Stimulated activated CD8-positive, alpha-beta memory T cell treated with anti-CD3 and anti-CD28 coated beads, Interleukin-7, amount 100 ng/mL, for 24 hours (primary cell): ENCODE measurements at places on chromosomes 11 and 22.

DNA sequence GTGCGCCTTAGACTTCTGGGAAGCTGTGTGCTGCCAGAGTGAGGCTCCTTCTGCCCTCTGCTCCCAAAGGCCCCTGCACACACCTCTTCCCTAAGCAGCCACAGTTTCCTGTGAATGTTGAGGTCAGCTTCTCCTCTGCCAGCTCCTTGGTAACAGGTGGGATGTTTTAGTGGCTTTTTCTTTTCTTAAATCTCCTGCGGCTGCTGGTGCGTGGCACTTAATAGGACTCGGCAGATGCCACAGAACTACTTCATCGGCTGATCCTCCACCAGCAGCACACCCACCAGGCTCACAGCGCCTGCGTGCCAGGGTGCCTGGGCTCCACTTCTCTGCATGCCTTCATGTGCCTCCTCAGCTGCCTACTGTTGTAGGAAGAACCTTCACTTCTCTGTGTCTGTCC lies 87.8 kb downstream of the RCN1 start:
- no peak for DNase-seq

DNA sequence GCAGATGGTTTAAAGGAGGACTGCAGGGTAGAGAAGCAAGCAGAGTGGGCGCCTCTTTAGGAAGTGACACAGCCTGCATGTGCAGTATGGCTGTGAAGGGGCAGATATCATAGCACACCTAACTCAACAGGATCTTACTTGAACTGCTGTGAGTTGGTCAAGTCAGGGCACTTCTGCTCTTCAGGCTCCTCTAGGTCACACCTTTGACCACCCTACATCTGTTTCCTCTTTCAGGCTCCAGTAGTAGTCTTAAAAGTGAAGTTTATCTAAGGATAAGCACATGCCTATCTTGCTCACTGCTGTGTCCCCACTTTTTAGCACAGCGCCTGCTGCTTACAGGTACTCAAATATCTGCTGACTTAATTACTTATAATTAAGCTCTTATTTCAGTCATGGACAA lies 6.5 kb downstream of the MRPL16 start:
- DNase-seq, result no peak

DNA sequence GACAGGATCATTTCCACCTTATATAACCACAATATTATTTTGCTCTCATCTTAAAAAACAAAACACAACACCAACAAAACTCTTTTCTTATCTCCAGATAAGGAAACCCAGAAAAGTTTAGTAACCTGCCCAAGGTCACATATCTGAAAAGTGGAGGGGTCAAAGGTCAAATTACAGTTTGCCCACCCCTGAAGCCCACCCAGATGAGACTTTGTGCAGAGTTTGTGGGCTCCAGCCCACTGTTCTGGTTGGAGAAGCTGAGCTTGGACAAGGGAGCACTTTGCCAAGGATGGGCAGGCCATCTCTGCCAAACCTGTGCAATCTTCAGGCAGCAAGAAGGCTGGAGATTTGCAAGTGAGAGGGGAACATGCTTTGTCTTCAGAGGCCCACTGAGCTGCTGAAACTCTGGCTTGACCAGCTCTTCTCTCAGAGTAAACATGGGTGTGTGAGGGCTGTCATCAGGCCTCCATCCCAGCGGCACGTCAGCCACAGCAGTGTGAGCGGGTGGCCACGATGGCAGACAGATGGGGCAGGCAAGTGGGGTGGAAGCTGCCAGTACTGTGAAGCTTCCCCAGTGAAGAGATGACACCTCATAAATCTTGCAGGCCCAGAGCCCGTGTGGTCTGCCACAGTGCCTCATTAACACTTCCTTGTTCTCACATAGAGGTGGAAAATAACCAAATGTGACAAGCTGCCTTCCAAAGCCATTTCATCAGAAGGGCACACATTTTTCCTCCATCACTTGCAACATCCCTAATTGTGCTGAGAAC lies 111.8 kb downstream of the CCDC81 start:
- DNase-seq, result no peak

GRCh38 chr11:96328395-96329010 lies 14.5 kb downstream of the MAML2 start:
- no peak for DNase-seq

- no peak for DNase-seq
Observed at GRCh38 chr11:94302776-94303175, 1.6 kb upstream of the IZUMO1R start.

- no peak for DNase-seq
Observed at GRCh38 chr22:49084206-49084605, 743.5 kb downstream of the BRD1 start.

DNA sequence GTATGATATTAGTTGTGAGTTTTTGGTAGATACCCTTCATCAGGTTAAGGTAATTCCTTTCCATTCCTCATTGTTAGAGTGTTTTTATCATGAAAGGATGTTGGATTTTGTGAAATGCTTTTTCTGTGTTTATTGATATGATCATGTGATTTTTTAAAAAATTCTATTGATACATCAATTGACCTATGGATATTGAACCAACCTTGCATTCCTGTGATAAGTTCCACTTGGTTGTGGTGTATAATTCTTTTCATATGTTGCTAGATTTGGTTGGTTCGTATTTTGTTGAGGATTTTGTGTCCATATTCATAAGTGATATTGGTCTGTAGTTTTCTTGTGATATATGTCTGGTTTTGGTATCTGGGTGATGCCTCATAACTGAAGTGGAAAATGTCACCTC lies 6.7 kb downstream of the ANKRD13D start:
- DNase-seq, result no peak

GRCh38 chr11:17185938-17186337 lies 21.8 kb downstream of the PIK3C2A start:
- DNase-seq, result no peak

DNA sequence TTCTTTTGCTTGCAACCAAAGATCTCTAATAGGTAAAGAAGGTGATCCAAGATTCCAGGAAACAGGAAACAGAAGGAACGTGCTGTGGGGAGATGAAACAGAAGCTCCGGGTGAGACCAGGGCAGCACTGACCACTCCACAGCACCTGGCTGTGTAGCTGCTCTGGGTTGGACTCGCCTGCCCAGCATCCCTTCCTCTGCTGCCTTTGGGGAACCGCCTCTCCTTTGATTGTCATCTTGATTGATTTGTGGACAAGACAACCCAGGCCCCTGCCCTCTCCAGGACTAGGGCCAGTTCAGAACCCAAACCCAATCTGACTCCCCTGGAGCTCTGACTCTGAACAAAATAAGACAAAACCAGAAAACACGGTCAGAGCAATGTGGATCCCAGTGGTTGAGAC lies 14.7 kb upstream of the APOBEC3A start:
- DNase-seq, result no peak

DNA sequence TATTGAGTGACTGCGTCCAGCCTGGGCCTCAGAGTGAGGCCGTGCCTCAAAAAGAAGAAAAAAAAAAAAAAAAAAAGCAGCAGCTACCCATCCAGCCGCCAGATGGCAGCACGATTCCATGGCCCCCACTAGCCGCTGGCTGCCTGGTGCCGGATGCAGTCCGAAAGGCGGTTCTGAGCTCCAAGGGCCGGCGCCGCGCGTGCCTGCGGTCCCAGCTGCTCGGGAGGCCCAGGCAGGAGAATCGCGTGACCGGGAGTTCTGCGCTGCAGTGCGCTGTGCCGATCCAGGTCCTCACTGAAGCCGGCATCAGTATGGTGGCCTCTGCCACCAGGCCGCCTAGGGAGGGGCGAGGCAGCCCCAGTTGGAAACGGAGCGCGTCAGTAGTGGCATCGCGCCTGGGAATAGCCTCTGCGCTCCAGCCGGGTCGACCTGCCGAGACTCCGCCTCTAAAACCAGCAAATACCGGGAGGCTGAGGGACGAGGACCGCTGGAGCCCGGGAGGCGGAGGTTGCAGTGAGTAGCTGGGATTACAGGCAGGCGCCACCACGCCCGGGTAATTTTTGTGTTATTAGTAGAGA lies 19.3 kb downstream of the SCARF2 start:
- DNase-seq, result no peak

DNA sequence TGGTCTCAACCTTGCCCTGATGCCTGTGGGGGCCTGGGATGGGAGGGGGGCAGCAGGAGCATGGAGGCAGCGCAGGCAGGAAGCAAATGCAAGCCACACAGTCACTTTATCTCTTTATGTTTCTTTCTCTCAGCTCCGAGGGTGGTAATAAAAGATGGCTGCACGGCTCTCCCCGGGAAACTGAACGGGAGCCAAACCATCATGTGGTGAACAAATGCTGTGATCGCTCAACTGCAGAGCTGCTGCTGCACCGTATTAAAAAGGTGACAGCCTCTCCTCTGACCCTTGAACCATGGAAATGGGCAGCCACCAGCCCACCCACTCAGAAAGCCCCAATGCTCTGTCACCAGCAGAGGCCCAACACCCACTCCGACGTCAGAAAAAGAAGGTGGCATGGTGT lies 110.0 kb downstream of the TIMP3 start:
- no peak for DNase-seq

GRCh38 chr11:117231842-117232091 lies at the start of gene PCSK7:
Gene PCSK7 (minus strand): TSS chr11:117232073. CDS start chr11:117229844, 2,229 bp downstream.
- no peak for DNase-seq

DNA sequence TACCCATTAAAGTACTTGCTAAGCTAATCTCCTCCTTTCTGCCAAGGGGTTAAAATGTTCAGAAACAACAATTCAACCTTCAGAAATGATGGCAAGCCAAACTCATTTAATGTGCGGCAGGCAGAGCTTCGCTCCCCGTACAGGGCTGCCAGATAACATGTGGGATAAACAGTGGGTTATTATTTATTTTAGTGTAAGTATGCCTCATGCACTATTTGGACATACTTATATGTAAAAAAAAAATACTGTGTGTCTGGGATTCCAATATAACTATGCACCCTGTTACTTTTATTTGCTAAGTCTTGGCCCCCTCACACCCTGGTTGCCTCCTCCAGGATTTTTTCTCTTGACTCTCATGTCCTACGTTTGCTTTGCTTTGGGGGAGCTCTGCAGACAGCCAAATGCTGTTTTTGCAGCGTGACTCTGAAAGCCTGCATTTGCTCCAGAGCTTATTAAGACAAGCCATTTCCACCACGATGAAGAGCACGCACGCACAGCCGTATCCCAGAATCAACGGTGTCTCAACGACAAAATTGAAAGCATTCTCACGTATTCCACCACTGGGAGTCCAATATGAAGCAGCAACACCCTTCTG lies 86.5 kb upstream of the SHANK2 start:
- no peak for DNase-seq

DNA sequence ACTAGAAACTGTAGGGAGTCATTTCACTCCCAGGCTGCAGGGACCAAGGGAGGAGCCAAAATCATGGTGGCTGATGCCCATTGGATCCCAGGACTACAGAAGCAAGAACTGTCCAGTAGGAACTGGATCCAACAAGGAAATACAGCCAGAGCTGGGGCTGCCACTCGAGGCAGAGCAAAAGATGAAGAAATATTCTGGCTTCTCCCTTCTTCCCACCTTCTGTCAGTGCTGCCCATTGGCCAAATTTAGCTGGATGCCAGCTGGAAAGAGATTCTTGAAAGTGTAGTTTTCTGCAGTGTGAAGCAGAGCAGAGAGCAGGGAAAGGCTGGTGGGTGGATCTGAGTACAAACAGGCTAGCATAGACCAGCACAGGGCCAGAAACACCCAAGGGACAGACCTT lies 45.6 kb downstream of the COMMD9 start:
- DNase-seq, result no peak

DNA sequence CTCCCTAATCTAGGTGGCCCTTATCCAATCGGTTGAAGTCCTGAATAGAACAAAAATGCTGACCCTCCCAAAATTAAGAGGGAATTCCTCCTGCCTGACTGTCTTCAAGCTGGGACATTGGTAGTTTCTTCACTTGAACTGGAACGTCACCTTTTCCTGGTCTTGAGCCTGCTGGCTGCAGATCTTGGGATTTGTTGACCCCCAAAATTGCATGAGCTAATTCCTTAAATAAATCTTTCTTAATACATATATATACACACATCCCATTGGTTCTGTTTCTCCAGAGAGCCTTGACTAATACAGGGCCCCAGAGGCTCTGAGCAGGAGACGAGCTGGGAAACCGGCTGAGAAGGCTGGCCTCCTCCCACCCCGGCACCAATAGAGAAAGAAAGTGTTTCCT lies 46.2 kb downstream of the TRIM29 start:
- DNase-seq, result no peak

- DNase-seq, result no peak
Observed at GRCh38 chr11:6635082-6635932, 16.1 kb upstream of the TPP1 start.

DNA sequence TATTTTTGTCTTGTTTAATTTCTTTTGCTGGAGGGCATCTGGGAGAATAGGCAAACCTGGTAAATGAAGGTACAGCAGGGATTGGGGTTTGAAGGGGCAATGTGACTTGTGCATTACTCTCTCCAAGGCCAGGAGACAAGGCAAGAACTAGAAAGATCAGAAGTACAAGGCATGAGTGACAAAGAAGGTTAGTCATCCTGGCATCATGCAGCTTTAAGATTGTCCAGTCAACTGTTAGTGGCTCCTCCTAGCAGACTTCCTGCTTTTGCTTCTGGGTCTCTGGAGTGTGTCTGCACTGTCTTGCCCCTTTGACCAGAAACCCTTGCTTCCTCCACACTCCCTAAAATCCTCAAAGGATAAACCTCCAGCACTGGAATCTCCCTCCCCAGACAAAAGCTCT lies 27.2 kb upstream of the GLYATL1 start:
- no peak for DNase-seq

GRCh38 chr22:21636629-21637218 lies 4.2 kb downstream of the CCDC116 start:
- no peak for DNase-seq

DNA sequence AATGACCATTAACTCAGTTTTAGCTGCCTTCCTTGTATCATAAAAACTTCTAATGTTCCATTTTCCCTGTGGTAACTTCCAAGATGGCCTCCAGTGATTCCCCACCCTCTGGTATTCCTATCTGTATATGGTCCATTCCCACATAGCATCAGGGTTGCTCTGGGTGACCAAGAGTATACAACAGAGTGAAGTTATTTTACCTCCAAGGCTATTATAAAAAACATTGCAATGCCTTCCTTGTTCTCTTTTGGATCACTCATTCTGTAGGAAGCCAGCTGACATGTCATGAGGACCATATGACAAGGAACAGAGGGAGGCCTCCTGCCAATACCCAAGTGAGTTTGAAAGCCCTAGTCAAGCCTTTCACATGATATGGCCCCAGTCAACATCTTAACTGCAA lies 30.1 kb downstream of the ZNF280B start:
- no peak for DNase-seq

DNA sequence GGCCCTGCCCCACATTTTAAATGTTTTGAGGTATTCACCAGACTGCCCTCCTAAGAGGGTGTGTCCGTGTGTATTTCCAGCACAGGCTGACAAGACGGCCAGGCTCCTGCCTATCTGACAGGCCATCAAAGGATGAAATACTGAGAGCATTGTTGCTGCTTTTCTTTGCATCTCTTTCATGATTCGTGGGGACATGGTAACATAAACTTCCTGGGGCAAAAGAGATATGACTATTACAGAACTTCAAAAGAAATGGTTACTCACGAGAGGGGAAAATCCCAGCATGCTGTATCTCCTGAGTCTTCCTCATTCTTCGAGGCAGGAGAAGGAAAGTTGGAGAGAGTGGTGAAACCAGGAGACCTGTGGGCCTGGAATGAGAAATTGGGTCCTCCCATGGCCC lies 10.3 kb upstream of the BIK start:
- no peak for DNase-seq
